CD4-positive, alpha-beta T cell treated with Interleukin-10 for 1 hour (primary cell): ENCODE measurements at places on chromosomes 6 and 20.

DNA sequence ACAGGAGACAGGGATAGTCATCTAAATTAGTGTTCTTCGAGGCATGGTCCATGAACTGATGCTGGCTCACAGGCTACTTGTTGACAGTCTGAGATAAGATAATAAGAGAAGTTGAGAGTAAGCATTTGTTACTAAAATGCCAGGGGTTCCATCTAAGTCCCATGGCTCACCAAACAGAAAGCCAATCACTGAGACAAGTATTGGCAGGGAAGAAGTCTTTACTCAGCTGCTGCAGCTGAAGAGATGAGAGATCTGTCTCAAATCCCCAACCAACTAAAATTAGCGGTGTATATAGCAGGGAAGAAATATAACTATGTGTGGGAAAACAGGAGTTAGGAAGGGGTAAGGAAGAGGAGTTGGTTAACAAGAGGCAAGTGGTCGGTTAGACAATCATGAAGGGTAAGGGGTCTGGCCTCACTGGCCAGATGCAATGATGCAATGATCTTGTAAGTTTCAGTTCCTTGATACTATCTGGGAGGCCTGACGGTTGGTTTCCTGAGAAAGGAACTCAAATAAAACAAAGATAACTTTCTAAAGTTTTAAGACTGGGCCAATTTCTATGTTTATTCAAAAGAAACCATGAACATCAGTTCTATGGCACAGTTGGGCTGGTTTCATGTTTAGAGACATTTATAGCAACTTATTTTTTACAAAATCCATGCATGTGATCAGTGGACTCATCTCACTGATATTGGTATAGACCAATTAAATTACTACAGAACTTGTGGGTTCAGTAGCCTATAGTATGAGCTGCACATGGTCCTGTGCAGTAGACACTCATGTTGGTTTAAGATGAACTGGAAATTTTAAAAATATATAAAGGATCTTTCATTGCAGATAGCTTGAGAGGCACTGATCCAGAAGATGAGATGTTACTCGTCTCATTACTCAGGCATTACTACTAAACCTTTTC, 9.9 kb upstream of the HEBP2 start:
- no peak for DNase-seq

DNA sequence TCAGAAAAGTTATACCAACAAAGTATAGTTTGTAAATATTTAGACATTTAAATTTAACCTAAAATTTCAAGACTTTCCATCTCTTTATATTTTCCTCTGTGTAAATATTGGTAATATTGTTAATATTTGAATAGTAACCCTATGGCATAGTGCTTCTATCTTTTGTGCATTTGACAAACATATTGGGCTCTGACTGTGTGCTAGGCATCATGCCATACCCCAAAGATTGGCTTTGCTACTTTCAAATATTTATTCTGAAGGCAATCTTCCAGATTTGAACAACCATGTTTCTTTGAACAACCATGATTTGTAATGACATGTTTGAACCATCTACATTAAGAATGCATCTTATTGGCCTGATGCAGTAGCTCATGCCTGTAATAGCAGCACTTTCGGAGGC, 15.5 kb upstream of the PRDM1 start:
- no peak for DNase-seq

DNA sequence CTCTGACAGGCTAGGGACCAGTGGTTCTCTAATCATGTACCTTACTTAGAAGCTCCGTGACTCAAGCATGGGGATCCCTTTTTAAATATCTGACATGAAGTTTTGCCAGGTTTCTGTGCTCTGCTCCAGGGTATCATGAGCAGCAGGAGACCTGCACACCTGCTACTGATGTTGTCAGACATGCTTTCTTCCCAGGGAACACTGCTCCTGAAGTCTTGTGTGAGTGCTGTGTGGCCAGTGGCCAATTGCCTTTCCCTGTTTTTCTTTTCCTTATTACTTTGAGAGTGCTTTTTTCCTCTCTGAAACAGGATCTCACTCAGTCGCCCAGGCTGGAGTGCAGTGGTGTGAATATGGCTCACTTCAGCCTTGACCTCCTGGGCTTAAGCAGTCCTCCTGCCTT, 26.4 kb downstream of the SLX4IP start:
- DNase-seq = no peak

DNA sequence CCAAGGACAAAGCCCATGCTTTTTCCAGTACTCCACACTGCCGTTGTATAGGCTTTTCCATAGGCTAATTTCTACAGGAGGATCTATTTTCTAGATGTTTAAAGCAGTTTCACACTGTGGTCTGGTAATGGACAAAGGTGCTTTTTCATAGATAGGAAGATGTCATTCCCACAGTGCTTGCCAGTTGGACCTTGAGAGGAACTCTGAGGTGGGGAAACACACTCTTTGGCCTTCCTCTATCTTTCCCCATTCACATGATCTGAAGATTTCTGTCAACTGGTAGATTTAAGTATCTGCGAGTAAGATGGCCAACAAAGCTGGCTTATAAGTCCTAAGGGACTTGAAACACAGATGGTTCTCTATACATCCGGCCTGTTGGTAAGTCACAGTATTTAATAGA, 477.3 kb downstream of the UTRN start:
- no peak for DNase-seq

- no peak for DNase-seq
Observed at GRCh38 chr6:24415753-24416152, 13.0 kb downstream of the MRS2 start.

- DNase-seq = no peak
Observed at GRCh38 chr20:37755665-37756064, 61.8 kb downstream of the CTNNBL1 start.

DNA sequence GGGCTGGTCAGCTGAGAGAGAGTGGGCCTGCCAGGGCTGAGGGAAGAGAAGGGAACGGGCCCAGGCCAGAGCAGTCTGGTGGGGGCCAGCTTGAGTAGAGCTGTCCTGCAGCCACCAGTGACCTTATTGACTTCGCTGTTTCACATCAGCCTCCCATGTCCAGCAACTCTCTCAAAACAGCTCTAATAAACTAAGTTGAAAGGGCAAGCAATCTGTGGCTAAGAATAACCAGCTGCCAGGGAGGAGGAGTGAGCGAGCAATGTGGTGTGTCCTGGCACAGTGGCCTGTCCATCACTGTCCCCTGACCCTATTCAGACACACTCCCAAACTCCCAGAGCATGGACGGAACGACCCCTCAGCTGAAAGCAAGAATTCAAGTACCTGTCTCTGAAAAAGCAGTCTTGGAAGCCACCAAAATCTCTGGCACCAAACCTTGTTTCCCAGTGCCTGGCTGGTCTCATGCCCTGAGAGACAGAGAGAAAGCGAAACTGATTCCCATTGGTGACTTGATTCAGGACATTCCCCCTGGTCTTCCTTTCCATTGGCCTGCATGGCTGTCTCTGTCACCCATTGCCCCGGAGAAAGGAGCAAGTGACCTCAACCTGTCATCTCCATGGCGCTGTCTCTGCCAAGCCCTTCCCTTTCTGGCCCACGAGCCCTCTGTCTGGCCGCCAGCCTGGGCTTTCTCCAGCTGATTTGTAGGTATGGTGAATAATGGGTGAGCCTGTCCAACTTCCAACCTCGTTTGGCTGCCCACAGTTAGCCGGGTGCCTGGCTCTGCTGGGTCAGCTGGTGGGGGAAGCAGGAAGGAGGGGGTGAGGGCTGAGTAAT, at the start of gene DDO:
Gene DDO (minus strand): TSS at position 490 of the 831 bp plus-strand sequence. CDS start 2,113 bp downstream, outside the sequence.
- peak; percentile 11 for DNase-seq

DNA sequence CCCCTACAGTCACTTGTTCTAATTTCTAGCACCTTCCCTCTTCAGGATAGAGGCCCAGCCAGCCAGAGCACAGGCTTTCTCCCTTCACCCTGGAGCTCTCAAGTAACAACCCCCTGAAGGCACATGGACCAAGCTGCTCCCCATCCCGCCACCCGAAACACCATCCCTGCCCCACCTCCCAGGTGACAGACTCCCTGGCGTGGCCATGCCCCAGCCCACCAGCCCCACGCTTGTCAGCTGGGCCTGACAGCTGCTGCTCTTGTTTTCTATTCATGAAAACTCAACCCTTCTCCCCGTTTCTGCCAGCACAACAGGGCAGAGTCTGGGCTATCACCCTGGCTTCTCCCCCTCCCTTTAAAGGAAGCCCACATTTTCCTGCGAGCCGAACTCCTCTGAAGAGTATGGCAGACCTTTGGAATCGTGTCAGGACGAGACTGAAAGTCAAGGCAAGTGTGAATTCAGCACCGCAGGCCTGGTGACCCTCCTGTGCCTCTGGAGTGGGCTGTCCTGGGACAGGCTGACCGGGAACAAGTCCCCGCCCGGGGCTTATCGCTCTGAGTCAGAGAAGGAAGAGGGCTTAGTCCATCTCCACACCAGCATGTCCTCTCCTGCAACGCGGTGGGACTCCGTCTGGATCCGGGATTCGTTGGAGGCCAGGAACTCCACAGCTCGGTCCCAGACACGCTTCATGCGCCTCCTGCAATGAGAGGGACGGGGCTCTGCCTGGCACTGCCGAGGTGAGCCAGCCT, 16.7 kb downstream of the LEMD2 start:
- DNase-seq = no peak

DNA sequence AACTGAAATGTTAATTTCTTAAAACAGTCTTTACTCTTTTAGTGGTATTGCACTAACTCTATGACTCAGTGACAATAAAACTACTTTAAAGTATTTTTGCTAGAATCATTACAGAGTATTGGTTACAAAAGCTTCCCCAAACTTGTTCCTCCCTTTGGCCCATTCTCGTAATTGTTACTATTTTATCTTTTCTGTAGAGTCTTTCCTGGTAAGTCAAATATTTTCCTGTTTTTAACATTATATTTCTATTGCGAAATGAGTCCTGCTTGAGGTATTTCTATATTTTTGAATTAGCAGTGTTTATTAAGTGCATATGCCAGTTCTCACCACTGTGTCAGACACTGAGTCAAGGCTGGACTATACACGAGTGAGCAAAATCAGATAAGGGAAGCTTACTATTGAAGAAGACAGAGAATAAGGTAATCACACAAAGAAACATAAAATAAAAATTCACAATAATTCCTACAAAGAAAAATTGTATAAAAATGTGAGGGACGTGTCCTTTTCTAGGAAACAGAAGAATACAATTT, 970.5 kb downstream of the EYS start:
- no peak for DNase-seq

- DNase-seq = no peak
Observed at GRCh38 chr6:92110403-92110802, 1309.0 kb downstream of the EPHA7 start.

- DNase-seq = no peak
Observed at GRCh38 chr20:48052475-48052835, 267.2 kb upstream of the SULF2 start.

DNA sequence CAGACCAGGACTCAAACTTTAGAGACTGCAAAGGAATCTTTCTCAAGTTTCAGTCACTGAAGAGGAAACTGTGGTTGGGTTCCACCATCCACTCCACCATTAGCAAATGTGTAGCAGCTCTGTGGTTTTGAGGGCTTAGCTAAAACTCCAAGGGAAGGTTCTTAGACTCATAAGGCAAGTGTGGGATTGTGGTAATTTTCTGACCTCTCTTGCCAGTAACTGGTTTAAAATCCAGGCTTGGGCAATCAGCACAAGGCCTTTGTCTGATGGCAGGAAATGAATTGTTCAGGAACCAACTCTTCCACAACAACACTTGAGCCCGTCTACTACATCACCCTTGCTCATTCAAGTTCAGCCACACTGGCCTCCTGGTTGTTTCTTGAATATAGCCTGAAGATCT, 68.6 kb upstream of the FBXL4 start:
- no peak for DNase-seq

DNA sequence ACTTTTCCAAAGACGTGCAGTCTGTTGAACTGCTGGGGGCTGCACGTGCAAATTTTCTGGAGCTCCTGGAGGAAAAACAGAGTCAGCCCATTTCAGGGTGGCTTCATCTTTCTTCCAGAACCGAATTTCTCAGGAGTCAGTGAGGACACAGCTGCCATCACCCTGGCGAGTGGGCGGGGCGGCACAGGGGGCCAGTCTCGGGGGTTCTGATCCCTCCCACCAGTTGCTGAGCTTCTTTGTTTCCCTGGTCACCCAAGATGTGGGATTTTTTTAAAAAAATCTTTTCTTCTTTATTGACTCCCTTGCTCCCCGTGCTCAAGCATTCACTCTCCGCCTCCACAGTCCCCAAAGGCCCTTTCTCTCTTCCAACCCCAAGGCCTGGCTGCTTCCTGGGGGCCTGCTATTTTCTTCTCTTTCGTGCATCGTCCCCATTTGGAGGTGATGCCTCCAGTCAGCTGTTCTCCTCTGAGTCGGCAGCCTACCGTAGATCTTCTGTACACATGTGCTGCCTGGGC, 8.9 kb downstream of the C6orf118 start:
- DNase-seq = no peak

GRCh38 chr6:53151676-53152075, 3.0 kb upstream of the GCM1 start:
- DNase-seq = peak; percentile 9

DNA sequence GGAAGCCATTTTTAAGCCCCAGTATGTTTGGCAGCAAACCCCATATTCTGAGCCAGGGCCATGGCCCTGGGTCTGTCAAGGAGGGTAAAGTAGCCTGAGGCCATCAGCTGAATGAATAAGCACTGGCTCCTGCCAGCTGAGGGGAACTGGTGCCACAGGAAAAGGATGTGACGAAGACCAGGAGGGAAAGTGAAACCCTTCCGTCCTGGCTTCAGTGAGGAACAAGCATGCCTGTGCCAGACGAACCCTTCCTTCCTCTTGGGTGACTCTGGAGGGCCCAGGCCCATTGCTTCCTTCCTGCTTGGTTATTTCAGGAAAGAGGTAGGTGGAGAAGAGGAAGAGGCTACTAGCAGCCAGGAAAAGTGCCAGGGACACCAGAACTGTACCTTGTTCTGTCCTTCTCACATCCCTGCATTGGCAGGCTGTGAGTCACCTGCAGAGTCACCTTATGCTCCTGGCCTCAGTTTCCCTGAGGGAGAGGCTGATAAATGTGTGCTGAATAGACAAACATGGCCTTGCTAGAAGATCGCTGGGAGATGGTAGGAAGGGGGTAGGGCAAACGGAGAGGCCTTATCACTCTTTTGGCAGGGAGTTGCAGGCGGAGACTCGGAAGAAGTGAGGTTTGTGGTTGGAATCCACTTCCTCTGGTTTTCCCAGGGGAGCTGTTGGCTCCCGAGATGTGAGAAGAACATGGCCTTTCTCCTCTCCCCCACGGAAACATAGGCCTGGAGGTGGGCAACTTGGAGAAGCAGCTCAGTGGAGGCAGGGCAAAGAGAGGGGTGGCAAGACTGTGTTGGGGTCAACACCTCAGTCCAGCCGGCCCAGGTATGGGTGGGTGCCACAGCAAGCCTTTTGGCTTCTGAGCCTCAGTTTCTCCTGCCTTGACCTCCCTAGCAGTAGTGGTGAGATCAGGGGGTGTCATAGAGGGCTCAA, 37.4 kb downstream of the COX4I2 start:
- DNase-seq = peak; percentile 79

DNA sequence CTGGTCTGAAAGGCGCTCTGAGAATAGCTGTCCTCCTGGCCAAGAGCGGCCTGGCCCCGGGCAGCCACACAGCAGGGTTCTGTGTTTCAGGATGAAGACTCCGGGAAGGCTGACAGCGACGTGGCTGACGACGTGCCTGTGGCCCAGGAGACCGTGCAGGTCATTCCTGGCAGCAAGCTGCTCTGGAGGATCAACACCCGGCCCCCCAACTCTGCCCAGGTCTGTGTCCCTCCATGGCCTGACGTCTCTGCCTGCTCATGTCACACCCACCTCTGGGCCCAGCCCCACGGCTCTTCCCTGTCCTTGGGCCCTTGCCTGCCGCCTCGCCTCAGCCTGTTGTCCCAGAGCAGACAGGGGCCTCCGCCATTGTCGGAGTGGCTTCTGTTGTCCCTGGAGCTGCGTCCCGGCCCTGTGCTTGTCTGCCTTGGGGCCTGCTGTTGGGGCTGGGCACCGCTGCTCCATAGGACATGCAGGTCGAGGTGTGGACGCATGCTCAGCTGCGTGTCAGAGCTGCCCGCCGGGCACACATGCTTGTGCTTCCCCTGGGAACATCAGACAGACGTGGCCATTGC, 16.2 kb upstream of the ADRM1 start:
- no peak for DNase-seq
